Activated CD4-positive, alpha-beta memory T cell treated with anti-CD3 and anti-CD28 coated beads, Interleukin-2, amount 10 ng/mL, durations not matched to agents 7 days and 5 days (primary cell): ENCODE measurements at places on chromosomes 6 and 20.

GRCh38 chr6:89745716-89746115, 73.9 kb downstream of the MDN1 start:
- DNase-seq, result no peak

- no peak for DNase-seq
Observed at GRCh38 chr6:130269969-130270635, 47.4 kb upstream of the SAMD3 start.

GRCh38 chr6:20605061-20605460, 70.8 kb downstream of the CDKAL1 start:
- no peak for DNase-seq

- DNase-seq, result no peak
Observed at GRCh38 chr6:154515826-154516225, 5.3 kb upstream of the CNKSR3 start.

DNA sequence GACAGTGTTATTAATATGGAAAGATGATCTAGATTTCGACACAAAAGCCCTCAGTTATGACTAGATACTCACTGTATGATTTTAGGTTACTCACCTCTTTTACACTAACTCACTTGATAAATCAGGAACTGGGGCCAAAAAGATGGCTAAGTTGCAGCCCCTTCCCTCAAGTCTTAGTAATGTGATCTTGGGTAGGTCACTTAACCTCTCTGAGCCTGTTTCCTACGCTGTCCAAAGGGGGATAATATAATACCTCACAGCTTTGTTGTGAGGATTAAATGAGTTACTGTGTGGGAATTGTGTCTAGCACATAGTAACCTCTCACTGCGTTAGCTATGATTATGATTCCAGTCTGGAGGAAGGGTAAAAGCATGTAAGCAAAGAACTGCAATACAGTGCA, 1.3 kb downstream of the TTI1 start:
- no peak for DNase-seq

GRCh38 chr6:17298257-17298656, 17.1 kb downstream of the RBM24 start:
- no peak for DNase-seq

DNA sequence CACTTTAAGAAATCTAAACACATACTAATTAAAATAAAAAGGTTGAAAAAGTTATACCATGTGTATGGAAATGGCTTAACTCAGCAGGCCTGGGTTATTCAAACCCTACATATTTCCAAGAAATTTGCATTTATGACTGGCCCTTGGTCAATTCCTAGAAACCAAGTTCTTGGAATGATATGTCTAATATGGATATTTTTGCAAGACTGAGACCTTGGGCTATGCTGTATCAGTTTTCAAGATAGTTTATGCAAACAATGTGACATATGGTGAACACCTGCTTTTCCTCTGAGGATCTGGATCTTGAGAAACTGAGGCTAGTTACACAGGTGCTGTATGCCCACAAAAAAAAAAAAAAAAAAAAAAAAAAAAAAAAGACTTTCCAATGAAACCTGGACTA, 536.9 kb upstream of the HS3ST5 start:
- no peak for DNase-seq

DNA sequence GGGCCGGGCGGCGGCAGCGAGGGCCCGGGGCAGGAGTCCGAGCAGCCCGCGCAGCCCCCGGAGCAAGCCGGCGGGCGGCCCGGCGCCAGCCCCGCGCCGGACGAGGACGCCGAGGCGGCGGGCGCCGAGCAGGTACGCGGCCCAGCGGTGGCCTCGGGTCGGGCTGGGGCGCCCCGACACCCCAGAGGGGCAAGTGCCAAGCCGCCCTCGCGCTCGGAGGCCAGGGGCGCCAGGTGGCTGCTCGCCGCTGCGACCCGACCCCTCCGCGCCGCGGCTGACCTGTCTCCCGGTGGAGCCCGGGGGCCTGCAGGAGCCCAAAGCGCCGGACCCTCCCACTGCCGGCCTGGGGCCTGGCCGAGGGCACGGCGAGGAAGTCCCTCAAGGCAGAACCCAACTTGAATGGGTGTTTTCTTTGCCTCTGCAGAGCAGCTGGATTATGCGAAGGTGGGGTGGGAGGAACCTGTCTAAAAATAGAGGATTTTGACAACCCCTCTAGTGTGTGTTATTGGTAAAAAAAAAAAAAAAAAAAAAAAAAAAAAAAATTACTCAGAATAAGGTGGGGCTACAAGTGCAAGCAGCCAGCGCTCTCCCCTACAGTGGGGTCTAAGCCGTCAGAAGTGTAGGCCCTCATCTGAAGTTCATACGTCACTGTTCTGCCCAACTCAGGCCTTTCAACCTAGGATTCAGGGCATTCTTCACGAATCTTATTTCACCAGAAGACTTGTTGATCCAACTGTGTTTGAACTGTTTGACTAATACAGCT, 609 bp downstream of the OGFRL1 start:
- peak; percentile 28 for DNase-seq

DNA sequence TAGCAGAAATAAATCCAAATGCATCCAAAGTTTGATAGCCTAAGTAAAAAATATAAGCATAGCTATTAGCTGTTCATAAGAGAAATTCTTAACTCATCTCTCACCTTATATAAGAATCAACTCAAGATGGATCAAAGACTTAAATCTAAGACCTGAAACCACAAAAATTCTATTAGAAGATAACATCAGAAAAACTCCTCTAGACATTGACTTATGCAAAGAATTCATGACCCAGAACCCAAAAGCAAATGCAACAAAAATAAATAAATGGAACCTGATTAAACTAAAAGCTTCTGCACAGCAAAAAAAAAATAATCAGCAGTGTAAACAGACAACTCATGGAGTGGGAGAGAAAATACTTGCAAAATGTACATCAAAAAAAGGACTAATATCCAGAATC, 184.3 kb downstream of the TFAP2A start:
- DNase-seq, result no peak

- DNase-seq, result no peak
Observed at GRCh38 chr6:110703906-110704594, 111.2 kb downstream of the CDK19 start.

DNA sequence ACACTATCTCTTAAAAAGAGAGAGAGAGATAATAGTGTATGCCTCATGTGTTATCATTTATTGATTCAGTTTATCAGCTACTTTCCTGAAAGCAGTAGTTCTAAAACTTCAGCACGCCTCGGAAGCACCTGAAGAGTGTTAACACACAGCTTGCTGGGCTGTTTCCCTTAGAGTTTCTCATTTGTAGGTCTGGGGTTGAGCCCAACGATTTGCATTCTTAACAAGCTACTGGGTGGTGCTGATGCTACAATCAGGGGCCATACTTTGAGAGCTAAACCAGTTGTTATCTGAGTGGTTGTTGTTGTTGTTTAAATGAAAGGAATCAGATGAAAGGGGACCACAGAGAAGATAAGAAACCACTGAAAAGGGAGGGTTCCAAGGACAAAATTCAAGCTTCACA, 32.6 kb downstream of the SIM1 start:
- DNase-seq, result no peak

- DNase-seq, result no peak
Observed at GRCh38 chr6:87826424-87826823, 124.4 kb upstream of the AKIRIN2 start.

DNA sequence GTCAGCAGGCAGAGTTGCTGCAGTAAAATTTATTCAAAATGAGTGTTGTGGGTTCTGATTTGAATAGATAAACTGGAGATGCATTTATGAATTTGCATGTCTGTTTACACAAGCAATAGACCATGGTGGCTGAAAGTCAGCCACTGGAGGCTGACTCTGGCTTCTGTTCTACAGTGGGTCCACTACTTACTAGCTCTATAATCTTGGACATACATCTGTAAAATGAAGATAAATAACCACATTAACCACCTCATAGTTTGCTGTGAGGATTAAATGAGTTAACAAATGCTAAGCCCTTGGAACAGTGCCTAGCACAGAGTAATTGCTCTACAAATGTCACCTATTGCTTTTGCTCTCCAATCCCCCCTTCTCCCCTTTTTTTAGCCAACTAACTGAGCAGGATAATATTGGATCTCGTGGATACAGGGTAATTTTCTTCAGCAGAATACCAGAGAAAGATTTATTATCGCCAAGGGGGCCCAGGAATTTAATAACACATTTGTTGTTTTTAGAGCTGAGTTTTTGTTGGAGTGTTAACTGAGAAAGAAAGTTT, 1.4 kb upstream of the PM20D2 start:
- DNase-seq, result peak; percentile 29

GRCh38 chr6:111794727-111795452, 78.4 kb downstream of the FYN start:
- DNase-seq, result no peak

- no peak for DNase-seq
Observed at GRCh38 chr6:42038163-42038562, 12.2 kb upstream of the TAF8 start.

DNA sequence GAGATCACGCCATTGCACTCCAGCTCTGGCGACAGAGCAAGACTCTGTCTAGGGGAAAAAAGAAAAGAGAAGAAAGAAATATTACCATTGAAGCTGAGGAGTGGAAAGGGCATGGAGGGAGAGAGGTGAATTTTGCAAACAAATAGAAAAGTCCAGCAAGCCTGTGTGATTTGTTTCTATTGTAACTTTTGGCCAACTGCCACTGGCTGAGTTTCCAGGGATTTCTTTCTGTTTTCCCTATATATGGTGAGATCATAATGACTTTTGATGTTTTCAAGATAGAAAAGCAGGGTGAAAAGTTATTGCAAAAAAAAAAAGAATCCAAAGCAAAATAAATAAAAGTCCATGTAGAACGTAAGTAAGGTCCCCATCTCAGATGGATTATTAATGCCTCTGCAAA, 184.2 kb upstream of the RALGAPA2 start:
- no peak for DNase-seq

- no peak for DNase-seq
Observed at GRCh38 chr6:53189554-53189953, 40.9 kb upstream of the GCM1 start.

GRCh38 chr20:23782366-23782983, 31.7 kb upstream of the CST1 start:
- peak; percentile 31 for DNase-seq

GRCh38 chr20:43717616-43717995, 9.2 kb downstream of the GTSF1L start:
- no peak for DNase-seq

GRCh38 chr20:63129991-63130657, 85.8 kb downstream of the YTHDF1 start:
- no peak for DNase-seq

DNA sequence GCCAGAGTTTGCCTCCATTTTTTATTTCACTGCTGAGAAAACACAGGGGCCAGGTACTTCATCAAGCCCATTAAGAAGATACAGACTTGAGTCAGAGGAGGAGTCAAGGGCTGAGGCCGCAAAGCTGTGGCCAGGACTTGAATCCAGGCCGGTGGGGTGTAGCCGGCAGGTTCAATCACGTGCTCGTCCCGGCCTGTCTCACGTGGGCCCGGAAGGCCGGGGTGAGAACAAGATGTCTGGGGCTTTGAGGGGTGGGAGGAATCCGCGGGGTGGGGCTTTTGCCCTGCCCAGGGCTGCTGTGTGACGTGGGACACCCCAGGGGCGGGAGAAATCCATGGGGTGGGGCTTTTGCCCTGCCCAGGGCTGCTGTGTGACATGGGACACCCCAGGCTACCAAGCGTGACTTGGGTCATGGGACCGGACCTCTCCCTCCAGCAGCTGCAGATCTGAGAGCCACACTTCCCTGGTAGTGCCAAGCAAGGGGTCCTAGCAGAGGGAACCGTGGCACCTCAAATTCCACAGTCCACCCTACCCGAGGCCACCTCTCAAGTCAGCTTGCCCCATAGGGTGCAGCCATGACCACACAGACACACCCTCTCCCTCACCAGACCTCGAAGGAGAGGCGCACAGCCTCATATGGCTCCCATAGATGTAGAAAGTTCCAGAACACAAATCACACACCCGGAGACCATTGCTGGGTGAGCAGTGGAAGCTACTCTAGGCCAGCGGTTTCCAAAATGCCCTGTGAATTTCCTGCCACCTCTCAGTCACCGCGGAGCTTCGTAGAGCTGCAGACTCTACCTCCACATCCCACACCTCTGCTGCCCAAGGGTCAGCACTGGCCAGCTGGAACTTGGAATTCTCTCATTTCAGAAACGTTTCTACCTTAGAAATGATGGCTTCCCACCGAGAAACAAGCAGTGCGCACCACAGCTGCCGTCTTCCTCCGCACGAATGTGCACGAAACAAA, 156.1 kb downstream of the DLL1 start:
- no peak for DNase-seq

GRCh38 chr6:35737413-35738211, 780 bp downstream of the ARMC12 start:
- DNase-seq, result no peak

GRCh38 chr6:43391440-43392031, 22.1 kb upstream of the ZNF318 start:
- peak; percentile 57 for DNase-seq

GRCh38 chr6:11500008-11500407, 37.5 kb upstream of the TMEM170B start:
- DNase-seq, result no peak

- no peak for DNase-seq
Observed at GRCh38 chr6:19802656-19803055, 34.5 kb upstream of the ID4 start.

GRCh38 chr6:107080036-107080435, 35.3 kb downstream of the BEND3 start:
- DNase-seq, result no peak

GRCh38 chr6:21994821-21995220, 302.0 kb downstream of the PRL start:
- DNase-seq, result no peak

GRCh38 chr6:159157431-159157830, 11.8 kb upstream of the FNDC1 start:
- no peak for DNase-seq

DNA sequence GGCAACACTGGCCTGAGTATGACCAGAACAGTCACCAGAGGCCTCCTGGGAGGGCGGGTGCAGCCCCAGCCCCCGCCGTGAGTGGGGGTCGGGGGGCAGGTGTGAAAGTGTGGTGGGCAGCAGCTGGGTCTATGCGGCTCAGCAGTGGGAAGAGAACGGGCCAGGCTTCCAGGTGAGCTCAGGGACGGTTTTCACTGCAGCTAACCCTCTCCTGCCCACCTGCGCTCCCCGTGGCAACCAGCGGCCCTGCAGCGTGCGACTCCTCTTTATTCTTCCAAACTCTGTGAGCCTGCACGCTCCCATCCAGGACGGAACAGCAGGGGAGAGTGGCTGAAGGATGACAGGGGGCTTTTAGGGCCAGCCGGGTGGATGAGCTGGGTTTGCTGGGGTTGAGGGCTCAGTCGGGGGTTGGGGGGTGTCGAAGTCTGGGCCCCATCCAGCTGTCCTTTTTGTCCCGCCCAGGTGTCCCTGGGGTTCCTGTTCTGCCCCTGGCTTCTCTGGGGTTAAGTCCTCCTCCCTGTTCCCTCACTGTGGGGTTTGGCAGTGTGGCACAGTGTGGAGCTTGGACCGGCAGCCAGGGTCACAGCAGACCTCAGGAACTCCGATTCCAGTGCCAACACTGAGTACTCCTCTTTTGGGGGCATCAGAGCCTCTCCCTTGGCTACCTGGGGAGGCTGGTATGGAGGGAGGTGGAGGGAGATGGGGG, 859 bp upstream of the BIRC7 start:
- DNase-seq, result no peak
